ENCODE measurements at places on chromosomes 5 and 9.

- no peak for DNase-seq
Observed at GRCh38 chr5:94810281-94810680, 191.8 kb downstream of the SLF1 start.

- no peak for DNase-seq
Observed at GRCh38 chr5:78766412-78766762, 117.8 kb upstream of the LHFPL2 start.

DNA sequence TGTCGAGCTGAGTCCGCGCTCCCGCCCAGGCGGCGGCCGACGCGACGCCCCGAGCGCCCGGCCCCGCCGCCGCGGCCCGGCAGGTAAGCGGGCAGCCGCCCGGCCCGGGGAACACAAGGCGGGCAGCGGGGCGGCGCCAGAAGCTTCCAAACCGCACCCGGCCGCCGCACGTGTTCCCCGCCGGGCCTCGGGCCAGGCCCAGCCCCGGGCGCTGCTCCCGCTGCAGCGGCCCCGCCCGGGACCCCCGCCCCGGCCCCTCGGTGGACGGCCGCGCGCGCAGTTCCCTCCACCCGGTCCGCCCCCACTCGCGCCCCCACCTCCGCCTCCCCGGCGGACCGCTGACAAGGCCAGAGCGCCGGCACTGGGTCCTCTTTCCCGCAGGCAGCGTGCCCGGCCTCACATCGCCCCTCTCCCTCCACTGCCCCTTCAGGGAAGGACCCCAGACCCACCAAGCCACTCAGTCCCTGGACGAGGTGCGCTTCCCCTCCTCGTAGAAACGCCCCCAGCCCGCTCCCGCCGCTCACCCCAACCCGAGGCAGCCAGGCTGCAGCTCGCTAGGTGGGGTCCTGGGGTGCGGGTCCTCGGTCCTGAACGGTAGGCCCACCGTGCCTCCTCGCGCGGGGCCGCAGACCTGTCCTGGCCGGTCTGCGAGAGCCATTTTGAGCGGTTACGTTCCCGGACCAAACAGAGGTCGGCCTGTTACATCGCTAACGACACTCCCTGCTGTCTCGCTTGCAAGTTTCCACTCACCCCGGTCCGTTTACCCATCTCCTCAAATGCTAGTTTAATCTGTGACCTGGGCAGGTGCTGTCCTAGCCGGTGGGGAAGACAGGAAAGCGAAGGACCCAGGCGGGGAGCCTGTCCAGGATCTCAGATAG, 475 bp downstream of the WDR5 start:
- DNase-seq, result peak; percentile 15

- DNase-seq, result no peak
Observed at GRCh38 chr9:23556459-23556858, 269.6 kb downstream of the ELAVL2 start.

GRCh38 chr5:150488519-150489359, 19.2 kb upstream of the NDST1 start:
- no peak for DNase-seq

- peak; percentile 67 for DNase-seq
Observed at GRCh38 chr5:126339215-126339805, 83.9 kb upstream of the GRAMD2B start.

- no peak for DNase-seq
Observed at GRCh38 chr9:34169125-34169524, 9.7 kb upstream of the UBAP1 start.

DNA sequence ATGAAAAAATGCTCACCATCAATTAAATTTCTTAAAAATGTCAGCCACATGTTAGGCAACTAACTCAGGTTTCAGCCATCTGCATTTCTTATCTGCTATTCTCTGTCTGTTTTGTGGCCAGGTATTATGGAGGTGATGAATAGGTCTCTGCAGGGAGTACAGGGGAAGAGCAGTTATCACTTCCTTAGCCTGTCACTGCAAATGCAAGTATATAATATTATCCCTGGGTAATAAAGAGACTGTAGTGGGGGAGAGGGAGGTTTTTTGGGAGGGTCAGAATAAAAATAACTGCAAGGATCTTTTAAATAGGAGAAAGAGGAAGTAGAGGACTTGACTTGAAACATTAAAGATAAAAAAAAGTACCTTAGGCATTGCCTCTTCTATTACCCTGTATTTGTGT, 49.6 kb upstream of the PTGER4 start:
- no peak for DNase-seq

GRCh38 chr9:69885474-69885929, 64.9 kb downstream of the CFAP95 start:
- DNase-seq, result no peak

DNA sequence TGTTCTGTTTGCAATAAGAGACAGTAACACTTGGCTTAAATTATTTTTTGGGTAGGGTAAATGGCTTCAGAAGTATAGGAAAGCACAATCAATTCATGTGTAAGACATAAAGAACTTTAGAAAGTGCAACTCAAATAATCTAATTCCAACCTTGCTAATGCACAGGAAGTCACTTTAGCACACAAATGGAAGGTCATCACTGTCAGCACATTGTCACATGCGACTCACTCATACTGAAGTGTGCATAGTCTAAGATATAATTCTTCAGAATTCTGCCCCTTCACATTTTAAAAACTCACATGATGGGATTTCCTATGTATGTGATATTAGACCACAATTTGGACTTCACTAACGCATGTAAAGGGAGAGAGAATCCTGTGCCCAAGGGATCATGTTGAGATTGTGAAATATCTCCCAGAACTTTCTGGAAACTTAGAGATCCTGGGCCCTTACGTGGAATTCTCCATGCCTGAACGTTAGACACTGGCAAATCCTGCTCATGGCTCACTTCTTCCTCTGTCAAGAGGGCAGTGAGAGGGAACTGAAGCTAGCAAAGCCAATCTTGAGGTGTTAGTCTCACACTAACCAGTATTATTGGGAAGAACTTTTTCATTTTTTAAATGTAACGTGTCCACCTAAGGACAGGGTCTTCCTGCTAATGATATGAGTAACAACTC, 403.2 kb upstream of the PTGER4 start:
- peak; percentile 47 for DNase-seq

- no peak for DNase-seq
Observed at GRCh38 chr5:180180846-180181245, 28.2 kb downstream of the RASGEF1C start.

DNA sequence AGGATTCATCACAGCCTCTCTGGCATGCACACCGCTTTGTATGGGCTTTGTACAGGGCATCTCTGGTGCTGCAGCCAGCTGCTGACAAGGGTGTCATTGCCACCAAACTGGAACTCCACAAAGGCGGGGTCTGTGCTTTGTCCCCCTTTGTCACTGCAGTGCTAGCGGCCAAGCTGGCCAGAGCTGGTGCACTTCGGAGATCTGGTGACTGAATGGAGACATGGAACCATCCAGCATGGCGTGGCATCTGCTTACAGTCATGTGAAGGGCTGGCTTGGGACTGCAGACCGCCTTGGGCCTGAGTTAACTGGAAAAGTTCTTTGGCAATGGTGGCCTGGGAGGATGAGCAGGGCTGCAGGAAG, 18.7 kb upstream of the COL5A1 start:
- DNase-seq, result no peak

GRCh38 chr5:133921979-133922378, 46.4 kb downstream of the C5orf15 start:
- no peak for DNase-seq

DNA sequence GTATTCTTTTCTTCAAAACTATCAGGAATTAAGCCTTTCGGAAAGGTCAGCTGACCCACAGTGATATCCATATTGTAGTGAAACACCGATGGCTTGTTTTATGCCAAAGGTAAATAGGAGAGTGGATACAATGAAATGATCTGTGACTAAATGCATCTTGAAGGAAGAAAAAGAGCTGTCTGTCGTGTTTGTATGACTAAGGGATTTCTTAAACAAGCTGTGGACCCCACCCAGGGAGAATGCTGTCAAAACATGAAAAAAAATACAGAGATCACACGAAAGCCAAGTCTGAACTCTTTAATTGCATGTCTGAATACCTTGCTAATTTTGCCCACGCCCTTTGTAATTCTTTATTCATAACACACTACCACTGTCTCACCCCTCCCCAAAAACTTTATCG, 286.4 kb upstream of the WWC1 start:
- DNase-seq, result no peak

DNA sequence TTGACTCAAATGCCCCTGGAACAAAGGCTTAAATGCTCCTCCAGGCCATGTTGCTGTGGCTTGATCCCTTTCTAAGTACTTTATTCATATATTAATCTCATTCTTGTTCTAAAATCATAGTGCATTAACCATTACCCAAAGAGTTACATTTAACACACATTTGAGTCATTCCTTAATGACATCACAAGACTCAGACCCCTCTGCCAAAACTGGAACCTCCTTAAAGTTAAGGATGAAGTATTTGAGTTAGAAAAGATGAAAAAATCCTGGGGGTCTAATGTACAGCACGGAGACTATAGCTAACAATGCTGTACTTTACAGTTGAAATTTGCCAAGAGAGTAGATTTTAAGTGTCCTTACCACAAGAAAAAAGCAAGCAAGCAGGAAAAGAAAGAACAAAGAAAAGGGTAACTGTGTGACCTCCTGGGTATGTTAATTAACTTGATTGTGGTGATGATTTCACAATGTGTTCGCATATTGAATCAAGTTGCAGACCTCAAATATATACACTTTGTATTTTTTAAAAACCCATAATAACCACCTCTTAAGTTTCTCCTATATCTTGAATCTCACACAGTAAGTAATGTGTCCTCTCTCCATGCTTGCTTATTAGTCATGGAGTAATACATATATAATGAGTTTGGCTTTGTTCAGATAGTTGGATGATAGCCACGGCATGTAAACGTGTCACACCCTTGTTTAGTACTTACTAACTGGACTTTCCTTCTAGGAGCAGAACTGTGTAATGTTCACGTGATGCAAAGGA, 376.9 kb downstream of the SEMA5A start:
- DNase-seq, result no peak

Measured in activated CD4-positive, alpha-beta T cell treated with anti-CD3 and anti-CD28 coated beads, Interleukin-10, Interleukin-2, amounts not matched to agents 100 ng/mL and 50 ng/mL, durations not matched to agents 16 hours and 8 hours (primary cell).